ENCODE measurements at places on chromosomes 7 and 10.

DNA sequence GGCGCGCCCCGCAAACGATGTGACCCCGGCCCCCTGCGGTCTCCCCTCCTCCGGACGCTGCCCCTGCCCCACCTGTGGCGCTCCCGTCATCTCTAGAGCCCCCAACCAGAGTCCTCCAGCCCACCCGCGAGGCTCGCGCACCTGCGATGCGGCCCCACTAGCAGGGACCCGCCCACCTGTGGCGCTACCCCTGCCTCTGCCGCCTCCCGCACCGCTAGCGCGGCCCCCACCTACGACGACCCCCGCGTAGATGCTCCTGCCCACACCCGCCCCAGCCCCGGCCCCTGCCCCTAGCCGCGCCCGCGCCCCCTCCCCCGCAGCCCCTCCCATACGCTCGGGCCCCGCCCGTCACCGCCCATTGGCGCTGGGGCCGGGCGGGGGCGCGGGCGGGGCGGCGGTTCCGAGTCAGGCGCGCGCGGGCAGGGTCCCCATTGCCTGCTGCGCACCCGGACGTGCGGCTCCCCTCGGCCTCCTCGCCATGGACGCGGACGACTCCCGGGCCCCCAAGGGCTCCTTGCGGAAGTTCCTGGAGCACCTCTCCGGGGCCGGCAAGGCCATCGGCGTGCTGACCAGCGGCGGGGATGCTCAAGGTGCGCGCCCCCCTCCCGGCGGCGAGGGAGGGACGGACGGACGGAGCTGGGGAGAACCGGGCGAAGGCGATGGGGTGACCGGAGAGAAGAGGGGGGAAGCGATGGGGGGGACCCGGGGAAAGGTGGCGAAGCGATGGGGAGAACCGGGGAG is at the start of gene PFKP:
PFKP (plus strand) TSS at position 431 of the 741 bp plus-strand sequence; CDS start at position 479, 48 bp downstream.
- DNase-seq = peak; percentile 68

GRCh38 chr7:116593359-116594075 is 68.7 kb downstream of the CAV1 start:
- DNase-seq = no peak

GRCh38 chr7:107937531-107937930 is 46.5 kb downstream of the DLD start:
- DNase-seq = no peak

- DNase-seq = no peak
Observed at GRCh38 chr7:64849250-64849923, 53.7 kb upstream of the ZNF273 start.

GRCh38 chr7:122750389-122750788 is 47.7 kb upstream of the RNF148 start:
- DNase-seq = no peak

GRCh38 chr7:18517646-18518045 is 22.1 kb downstream of the HDAC9 start:
- no peak for DNase-seq

- DNase-seq = no peak
Observed at GRCh38 chr10:17647326-17647725, 3.4 kb downstream of the STAM start.

DNA sequence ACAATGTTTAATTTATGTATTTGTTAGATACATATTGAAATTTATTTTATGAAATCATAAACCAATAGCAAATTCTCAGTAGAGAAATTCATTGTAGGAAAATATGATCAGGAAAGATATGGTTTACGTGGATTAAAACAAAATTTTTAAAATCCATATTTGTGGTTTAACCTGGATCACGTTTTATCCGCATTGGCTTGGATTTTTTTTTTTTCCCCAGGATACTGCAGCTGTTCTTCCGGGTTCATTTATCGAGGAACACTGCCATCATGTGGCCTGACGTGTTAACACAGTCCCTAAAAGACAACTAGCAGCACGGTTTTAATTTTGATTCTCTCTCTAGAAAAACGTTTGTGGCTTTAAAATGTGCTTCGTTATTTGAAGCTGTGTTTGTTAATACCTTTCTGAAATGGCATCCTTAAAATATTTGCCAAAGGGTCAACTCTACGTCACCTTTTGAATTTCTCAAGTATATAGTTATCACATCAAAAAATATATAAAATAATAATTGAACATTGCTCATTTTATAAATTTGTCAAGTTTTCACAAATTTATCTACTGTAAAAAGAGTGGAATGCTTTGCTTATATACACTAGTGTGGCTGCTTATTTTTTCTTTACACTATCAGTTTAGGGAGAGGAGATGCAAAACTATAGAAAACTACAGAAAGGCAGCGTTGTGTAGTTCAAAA is 8.7 kb upstream of the ASB4 start:
- peak; percentile 60 for DNase-seq

- peak; percentile 84 for DNase-seq
Observed at GRCh38 chr7:47581804-47582763, at the start of gene TNS3. TNS3 (minus strand) TSS chr7:47582111; CDS start chr7:47439636, 142,475 bp downstream.

DNA sequence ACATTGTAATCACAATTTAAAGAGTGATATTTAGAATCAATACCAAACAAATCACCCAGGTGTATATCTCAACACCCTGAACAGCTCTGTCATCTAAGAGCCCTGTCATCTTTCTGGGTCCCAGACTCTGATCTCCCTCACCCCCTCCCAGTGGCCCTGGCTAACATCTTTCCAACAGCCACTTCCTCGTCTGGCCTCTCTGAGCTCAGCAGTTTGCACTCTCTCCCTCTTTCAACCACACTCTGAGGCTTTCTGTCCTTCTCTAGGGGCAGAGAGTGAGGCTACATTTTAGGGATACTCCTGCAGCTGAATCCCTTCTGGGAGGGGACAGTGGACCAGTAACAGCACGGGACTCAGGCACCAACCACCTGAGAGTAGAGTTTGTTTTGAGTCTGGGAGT is 17.1 kb upstream of the PRRT4 start:
- DNase-seq = no peak

DNA sequence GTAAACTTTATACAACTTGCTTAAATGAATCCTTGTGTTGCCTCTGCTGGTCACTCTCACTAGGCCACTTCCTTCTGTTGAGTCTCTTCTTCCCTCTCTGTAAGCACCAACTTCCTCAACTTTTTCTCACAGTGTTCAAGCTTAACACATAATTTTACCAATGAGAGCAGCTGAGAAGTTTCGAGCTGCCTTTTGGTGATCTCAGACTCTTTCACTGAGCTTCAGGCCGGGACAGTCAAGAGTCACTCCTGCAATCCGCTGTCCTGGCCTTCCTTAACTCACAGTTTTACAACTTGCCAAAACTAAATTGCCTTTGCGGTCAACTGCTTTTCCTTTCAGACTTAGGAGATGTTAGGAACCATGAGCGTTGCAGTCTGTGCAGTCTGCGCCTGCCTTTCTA is 47.4 kb downstream of the PRPF18 start:
- no peak for DNase-seq

GRCh38 chr7:2882111-2882510 is 38.0 kb upstream of the GNA12 start:
- no peak for DNase-seq

DNA sequence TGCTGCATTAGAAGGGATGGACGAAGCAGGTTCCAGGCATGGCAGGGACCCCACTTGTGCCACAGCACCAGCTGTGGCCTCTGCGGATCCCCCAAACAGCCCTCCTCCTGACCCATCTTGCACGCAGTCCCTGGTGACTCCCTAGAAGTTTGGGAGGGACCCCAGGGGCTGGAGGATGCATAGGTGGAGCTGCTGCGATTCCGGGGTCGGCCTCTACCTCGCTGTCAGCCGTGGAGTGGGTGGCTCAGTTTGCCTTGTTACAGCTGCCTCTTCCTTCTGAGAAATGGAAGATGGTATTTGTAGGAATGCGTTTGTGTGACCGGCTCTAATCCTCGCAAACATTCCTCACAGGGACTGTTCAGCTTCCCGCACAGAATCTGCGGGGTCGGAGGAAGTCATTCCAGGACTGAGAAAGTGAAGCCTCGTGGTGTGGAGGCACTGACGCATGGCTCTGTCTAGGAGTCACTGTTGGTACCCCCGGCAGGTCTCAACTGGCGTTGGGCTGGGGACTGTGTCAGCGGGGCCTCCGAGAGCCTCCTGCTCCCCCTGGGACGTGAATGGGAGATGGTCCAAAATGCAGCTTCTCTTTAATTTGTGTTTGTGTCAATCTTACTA is 17.5 kb downstream of the PWWP2B start:
- no peak for DNase-seq

DNA sequence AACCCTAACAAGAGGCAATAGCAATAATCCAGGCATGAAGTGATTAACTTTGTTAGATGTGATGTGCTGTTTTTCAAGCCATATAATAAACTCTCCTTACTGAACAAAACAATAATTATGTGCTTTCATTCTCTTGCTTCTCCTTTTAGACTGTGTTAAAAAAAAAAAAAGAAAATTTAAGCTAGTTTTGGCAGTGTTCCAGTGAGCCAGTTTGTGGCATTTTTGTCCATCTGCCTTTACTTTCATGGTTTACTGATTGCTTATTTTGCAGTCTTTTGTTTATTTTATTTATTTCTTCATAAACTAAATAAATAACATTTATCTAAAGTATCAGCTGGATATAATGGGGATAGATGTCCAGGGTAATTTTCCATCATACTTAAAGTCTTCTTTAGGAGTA is 625.3 kb downstream of the CNTNAP2 start:
- no peak for DNase-seq

DNA sequence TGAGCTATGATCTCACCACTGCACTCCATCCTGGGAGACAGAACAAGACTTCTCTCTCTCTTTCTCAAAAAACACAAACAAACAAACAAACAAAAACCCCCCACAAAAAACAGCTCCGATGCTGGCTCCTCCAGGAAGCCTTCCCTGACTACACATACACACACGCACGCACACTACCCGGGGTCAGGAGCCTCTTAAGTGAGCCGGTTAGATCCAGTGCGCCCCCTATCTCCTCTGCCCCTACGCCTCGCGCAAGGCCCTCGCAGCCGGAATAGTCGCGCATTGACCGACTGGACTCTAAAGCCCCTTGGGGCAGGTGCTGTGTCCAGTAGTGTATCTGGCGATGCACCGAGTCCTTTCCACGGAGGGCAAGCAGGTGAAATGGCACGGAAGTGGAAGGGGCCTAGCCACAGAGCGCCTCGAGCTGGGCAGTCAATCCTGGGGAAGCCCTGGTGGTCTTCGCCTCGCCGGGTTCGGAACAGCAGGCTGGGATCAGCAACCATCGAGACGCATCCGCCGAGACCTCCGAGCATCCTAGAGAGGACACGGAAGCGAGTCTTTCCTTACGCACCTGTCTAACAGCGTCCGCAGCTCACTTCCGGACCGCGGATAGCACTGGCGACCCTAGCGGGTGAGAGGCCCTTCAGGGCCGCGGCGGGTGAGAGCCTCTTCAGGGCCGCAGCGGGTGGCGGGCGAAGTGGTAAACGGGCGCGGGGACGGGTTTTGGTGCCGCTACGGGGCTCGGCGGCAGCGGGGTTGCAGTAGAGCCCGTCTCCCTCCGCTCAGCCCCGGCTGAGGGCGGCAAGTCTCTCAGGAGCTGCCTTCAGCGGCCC is at the start of gene ZSCAN25:
ZSCAN25 (plus strand) TSS at position 588 of the 833 bp plus-strand sequence. CDS start 2,661 bp downstream, outside the sequence.
- DNase-seq = peak; percentile 95

DNA sequence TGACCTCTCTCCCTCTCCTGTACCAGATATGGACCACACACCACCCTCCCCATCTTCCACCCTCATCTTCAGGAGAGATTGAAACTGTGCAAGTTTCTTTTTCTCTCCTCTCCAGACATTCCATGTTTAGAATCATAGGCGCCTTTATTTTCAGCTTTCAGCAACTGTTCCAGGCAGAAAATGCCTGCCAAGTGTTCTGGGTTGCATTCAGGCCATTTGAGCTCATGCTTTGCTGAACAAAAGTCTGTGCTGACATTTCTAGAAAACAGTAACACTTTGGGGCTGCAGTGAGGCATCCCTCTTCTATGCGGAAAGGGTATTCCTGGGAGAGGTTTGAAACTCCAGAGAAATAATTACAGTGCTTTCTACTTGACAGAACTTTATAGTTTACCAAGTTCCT is 361.7 kb downstream of the GPAM start:
- DNase-seq = no peak

DNA sequence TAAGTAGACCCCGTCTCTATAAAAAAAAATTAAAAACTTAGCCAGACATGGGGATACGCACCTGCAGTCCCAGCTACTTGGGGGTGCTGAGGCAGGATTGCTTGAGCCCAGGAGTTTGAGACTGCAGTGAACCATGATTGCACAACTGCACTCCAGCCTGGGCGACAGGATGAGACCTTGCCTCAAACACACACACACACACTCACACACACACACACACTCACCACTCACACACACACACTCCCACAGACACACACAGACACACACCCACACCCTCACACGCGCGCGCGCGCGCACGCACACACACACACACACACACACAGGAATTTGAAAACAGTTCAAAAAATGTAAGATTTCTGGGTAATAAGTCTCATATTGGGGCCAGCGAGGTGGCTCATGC is 8.7 kb upstream of the GRIFIN start:
- no peak for DNase-seq

- DNase-seq = no peak
Observed at GRCh38 chr10:66823301-66823700, 102.5 kb upstream of the LRRTM3 start.

DNA sequence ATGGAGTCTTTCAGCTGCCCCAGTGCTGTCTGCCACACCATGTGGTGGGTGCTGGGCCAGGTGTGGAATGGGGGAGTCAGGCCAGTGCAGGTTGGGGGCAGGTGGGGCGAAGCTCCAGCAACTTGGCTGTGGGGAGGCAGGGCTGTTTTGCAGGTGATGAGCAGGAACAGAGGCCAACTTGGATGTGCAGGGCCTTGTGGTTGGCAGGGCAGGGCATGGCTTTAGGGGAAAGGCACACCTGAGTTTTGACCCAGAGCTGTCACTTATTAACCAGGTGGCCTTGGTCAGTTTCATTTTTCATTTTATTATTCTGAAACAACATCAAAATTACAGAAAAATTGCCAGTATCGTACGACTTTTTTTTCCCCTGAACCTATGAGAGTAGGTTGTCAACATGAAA is 1.1 kb upstream of the SFTPA2 start:
- DNase-seq = no peak

- DNase-seq = no peak
Observed at GRCh38 chr7:15921576-15921975, 235.1 kb upstream of the MEOX2 start.

GRCh38 chr7:18503126-18503866 is 7.7 kb downstream of the HDAC9 start:
- no peak for DNase-seq

DNA sequence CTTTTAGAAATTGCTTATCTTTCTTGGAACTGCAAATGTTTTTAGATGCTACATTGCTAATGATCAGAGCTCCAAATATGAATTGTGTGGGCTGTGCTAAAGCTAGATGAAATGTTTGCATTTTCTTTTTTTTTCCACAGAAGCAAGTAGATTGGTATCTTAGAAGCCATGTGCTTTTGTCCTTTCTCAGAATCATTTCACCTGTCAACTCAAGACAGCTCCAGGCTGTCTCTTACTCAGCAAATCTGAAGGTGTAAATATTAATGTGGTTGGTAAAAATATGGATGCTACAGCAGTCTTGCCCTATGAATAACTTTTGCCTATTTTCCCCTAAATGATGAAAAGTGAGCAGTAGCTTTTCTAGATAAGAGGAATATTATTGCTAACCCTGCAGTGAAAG is 41.2 kb downstream of the AP3M1 start:
- DNase-seq = no peak
